Inflammatory macrophage (primary cell): ENCODE measurements at places on chromosomes 5 and 9.

GRCh38 chr5:40221796-40222195 lies 457.9 kb upstream of the PTGER4 start:
- DNase-seq, result no peak

DNA sequence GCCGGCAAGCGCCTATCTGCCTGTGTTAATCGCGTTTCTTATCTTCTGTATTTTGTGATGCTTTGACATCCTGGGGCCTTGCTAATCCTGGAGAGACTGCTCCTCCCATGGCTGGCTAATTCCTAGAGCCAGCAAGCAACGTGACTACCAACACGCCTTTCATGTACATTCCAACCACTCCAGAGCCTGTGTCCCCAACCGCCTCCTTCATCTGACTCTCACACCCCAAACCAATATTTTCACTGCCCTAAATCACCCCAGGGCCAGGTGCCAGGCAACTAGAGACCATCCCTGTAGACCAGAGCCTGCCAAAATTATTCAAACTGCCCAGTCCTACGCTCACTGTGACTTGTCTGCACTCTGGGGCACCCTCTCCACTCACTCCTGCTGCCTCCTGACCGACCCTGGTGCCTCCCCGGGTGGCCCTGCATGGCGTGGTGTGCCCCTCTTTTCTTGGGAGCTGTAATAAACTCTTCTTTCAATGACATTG lies 50.5 kb upstream of the COL5A1 start:
- no peak for DNase-seq

GRCh38 chr5:154860765-154861164 lies 2.3 kb downstream of the CNOT8 start:
- DNase-seq, result peak; percentile 28

GRCh38 chr9:123112015-123112975 lies 78.8 kb downstream of the GPR21 start:
- no peak for DNase-seq

GRCh38 chr5:6448622-6449464 lies at the start of gene UBE2QL1:
UBE2QL1 (plus strand) TSS chr5:6448859; CDS start chr5:6448894, 35 bp downstream.
- DNase-seq, result no peak

GRCh38 chr9:17744786-17745185 lies 165.9 kb downstream of the SH3GL2 start:
- no peak for DNase-seq

- DNase-seq, result no peak
Measured at GRCh38 chr5:42842921-42843641, 31.4 kb upstream of the SELENOP start.

DNA sequence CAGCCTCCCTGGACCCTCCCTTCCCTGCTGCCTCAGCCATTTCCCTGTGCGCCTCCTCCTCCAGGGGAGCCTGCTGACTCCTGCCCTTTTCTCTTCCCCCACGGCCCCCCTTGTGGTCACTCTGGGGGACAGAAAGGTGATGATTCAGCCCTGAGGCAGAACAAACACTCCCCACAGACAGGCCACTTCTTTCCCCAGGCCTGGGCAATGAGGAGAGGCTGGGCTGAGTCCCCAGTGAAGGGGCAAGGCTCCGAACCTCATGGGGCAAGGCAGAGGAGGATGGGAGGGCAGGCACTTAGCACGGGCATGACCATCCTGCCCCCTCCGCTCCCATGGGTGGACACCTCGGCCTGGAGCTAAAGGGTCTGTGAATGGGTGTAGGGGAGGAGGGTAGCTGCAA lies 21.0 kb downstream of the CSF1R start:
- peak; percentile 79 for DNase-seq

DNA sequence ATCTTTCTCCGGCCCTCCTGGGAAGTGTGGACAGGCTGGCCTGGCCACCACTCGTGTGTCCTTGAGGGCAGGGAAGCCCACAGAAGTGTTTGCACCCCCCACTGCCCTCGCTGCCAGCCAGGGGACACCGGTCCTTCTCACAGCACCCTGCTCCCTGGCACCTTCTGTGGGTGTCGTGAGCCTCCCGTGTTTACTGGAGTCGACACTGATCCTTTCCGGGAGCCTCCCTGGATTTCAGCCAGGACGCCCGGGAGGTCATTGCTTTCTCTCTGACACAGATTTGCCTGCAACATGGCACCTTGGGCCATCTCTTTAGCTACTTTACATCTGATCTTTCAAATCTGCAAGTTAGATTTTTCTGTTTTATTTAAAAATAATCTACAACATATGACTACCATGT lies 120.4 kb upstream of the CACNA1B start:
- no peak for DNase-seq

DNA sequence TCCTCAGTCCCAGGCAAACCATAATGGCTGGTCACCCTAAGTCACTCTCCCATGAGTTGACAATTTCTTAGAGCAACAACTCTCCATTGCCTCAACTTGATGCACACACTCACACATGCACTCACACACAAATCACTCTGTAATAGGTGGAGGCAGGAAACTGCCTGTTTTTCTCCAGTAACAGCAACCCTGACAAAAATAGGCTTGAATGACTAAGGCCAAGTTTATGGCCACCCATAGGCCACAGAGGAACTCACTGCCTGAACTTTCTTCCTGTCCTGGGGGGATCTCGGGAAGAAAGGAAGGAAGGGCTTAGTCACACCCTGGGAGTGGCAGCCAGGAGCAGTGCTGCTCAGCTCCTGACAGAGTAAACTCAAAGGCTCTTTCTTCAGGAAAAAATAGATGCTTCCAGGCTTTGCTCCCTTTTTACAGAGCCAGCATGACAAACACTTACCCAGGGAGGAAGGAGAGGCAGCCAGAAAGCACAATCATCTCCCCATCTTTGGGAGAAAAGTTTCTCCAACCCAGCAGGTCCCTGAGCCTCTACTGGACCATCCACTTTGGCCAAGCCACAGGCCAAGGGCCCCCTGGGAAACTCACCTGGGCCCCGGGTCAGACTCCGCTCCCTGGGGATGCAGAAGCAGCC lies 368 bp downstream of the SH3TC2 start:
- peak; percentile 37 for DNase-seq

DNA sequence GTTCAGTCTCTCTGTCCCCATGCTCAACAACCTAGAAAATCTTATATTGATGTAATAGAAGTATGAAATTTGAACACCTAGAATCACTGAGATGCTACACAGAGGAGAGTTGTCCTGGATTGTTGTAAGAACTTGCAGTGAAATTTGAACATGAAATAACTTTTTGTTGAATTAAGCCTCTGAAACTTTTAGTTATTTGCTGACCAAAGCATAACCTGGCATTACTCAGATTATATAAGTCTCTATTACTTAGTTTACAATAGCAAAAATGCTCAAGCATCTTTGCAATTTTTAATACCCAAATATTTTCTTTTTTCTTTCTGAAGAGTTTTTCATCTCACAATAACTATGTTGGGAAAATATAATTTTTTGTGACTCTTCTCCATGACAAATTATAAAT lies 630.7 kb upstream of the ACO1 start:
- DNase-seq, result no peak

- DNase-seq, result no peak
Measured at GRCh38 chr5:122392224-122392623, 80.2 kb downstream of the SNCAIP start.
